ENCODE measurements at places on chromosomes 2 and 18.

DNA sequence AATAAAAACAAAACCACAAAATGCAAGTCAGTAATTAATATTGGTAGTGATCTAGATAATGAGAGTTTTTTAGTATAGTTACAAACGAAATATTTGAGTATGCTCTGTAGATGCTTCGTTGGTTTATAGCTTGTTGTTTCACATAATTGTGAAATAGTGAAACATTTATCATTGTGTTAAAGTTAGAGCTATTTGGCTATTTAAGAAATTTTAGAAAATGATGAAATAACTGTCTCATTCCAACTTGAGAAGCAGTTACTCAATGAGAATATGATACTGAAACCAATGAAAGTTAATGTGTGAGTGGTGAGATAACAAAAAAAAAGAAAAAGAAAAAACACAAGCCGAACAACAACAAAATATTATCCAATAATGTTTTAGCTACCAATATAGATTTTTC, 475.6 kb upstream of the ZEB2 start:
- no peak for DNase-seq

- DNase-seq, result no peak
Observed at GRCh38 chr2:99488539-99489062, 1.2 kb downstream of the REV1 start.

- no peak for DNase-seq
Observed at GRCh38 chr2:179302764-179303571, 38.3 kb upstream of the SESTD1 start.

GRCh38 chr2:23513245-23513871, 128.4 kb downstream of the KLHL29 start:
- DNase-seq, result no peak

DNA sequence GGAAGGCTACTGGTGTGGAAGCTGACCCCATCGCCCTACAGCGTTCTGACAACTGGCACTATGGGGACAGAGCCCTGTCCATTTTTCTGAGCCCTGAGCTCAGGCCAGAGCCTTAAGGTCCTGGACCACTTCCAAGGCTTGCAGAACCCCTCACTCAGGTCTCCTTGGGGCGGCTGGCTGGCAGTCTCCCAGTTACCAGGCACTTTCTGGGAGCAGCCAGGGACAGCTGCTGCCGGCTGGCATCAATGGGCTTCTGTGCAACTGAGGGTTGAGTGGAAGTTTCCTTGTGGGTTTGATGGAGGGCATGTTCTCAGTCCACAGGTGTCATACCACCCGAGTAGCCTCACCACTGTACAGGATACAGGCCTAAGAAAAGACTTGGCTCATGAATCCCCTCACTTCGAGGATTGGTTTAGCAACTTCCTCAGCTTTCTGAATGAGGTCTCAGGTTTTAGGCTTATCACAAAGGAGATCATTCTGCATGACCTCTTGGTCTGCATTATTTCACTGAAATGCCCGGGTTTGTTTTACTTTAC, 27.4 kb upstream of the WIPF1 start:
- DNase-seq, result no peak

- no peak for DNase-seq
Observed at GRCh38 chr2:144701259-144701658, 181.3 kb upstream of the ZEB2 start.

- DNase-seq, result no peak
Observed at GRCh38 chr2:44671916-44672315, 269.6 kb upstream of the SIX3 start.

DNA sequence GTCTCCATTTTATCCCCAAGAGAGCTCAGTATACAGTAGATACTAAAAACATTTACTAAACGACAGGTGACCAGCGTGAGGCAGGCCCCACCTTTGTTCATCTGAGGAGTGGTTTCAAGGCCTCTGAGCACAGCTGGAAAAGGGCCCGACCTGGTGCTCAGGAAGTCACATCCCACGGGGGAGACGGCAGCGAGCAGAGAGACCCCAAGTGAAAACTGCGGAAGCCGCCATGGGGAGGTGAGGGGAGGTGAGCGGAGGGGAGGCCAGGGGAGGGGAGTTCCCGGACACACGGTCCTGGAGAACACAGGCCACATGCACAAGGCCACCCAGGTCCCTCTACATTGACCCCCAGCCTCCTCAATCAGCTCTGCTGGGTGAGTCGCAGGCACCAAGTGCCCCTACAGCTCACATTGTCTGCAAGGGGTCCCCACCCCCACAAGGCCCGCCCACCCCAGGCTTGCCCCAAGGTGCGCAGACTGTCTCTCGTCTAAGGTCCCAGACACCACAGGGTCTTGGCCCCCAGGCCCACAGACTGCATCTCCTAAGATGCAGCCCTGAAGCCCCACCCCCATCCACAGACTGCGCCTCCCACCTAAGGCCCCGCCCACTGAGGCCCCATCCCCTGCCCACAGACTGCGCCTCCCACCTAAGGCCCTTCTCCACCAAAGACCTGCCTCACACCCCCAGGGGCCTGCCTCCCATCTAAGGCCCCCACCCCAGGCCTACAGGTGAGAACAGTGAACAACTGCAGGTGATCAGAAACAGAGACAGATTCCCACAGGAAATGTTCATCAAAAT, 19.1 kb downstream of the PARD6G start:
- DNase-seq, result no peak

- no peak for DNase-seq
Observed at GRCh38 chr18:61975526-61976326, 82.9 kb upstream of the RNF152 start.

DNA sequence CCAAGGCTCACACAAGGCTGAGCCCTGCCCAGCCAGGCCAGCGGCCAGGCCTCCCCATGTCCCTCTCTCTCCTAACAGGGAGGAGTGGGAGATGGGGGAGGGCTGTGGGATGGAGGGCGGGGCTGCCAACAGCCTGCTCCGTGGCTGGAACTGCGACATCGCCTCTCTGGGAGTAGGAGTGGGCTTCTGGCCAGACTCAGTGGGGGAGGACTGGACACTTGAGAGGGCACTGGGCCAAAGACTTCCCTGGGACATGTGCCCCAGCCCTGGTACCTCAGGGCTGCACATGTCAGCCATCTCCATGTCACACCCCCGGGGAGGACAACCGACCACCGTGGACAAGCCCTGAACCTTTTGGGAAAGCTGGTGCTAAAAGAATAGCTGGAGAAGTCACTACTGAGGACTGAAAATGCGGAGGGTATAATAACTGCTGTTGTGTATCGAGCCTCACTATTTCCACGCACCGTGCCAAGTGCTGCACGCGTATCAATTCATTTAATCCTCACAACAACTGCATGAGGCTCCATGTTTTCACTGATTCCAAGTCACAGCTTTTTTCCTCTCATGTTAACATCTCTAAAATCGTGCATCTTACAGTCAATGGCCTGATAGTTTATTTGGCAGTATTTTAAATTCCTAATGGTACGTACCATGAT, 127.3 kb downstream of the MSH2 start:
- DNase-seq, result no peak

DNA sequence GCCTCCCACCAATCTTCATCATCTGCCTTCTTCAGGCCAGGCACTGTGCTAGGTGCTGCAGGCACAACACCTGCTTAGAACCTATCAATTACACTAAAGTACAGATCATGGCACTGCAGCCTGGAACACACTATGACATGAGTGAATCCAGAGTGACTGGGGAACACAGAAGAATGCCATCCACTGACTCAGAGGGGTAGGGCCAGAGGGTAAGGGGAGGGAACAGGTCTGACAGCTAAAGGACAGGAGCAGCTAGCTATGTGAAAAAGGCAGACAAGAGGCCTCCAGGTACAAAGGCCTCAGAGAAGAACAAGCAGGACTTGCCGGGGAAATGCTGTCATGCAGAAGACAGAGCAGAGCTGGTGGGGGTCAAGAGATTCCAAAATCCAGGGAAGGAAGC, 53.3 kb upstream of the ACAA2 start:
- no peak for DNase-seq

- DNase-seq, result no peak
Observed at GRCh38 chr18:63141778-63142176, 177.8 kb downstream of the BCL2 start.

GRCh38 chr2:95041824-95042442, 16.4 kb downstream of the MAL start:
- no peak for DNase-seq

- no peak for DNase-seq
Observed at GRCh38 chr2:150122156-150122555, 365.3 kb downstream of the RND3 start.

DNA sequence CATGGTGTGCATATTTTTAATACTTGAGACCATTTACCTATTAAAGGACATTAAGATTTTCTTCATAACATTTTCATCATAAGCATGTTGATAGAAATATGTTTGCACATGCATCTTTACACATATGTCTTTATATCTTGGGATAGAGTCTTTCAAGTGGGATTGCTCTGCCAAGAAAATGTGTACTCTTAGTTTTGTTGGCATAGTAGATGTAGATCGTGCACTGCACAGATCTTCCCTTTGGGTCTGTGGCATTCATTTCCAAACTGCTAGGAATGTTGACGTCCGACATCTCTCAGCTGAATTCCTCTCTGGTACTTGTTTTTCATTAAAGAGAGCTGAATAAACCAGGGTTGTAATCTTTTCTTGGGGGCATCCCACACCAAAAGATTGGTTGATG, 183.2 kb upstream of the RPRM start:
- no peak for DNase-seq

GRCh38 chr18:44817831-44818473, 137.3 kb downstream of the SETBP1 start:
- no peak for DNase-seq

DNA sequence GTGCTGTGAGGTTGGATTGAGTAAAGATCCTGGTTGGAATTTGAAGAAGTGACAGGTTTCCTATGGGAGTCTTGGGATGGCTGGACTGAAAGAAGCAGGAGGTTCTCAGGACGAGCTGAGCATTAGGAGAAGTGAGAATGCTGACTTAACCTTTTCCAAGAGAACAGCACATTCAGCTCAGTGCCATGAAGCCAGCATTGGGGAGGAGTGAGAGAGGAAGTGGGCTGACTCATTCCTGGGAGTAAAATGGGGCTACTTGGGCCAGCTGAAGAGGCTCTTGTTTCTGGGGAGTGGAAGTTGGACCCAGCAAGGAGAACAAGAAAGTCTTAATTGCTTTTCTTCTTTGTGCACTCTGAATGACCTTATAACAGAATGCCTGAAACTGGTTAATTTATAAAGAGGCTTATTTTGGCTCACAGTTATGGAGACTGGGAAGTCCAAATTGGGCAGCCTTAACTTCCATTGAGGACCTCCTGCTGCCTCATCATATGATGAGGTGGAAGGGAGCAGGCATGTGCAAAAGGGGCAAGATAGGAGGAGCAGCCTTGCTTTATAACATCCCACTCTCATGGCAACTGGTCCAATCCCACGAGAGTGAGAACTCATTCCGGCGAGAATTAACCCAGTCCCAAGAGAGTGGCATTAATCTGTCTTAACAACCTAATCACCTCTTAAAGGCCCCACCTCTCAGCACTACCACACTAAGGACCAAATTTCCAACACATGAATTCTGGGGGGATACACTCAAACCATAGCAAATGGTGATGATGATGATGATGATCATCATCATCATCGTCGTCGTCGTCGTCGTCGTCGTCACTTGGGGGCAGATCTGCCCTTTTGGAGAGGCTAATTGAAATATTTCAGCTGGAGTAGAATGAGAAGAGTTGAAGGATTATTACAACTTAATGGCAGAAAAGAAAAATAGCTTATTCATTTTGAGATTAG, 26.1 kb downstream of the DGUOK start:
- no peak for DNase-seq

- DNase-seq, result no peak
Observed at GRCh38 chr18:63445037-63445436, 22.8 kb upstream of the VPS4B start.

DNA sequence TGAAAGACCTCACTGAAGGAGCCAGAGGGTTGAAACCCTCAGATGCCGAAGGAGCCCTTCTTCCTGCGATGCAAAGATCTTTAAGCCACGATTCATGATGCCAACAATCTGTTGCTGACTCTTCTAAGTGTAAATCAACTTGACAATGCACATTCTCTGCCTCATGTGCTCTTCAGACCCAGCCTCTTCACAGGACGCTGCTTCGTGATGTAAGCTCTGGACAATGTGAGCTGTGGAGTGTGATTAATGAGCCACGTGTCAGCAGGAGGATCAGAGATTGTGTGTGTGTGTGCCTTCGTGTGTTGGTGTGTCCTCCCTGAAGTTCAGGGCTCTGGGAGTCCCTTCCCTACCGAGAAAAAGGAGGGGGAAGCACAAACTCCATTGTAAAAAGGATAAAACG, 26.5 kb upstream of the TWIST2 start:
- DNase-seq, result no peak

- no peak for DNase-seq
Observed at GRCh38 chr2:101339266-101339880, 30.9 kb upstream of the RNF149 start.

DNA sequence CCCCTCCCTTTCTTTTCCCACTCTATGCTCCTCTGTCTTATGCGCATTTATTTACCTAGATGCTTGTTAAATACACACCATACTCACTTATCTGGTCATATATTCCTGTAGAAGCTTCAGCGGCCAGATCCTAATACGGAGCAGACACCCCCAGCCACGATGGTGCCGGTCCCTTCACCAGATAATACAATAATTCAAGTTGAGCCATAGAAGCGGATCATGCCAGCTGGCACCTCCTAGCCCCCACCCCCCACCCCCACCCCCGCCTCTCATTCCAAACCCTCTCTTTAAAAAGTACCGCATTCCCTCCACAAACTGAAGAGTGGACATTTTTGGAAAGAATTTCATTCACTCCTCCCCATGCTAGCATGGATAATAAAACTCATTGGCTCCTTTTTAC, 95.2 kb downstream of the BIN1 start:
- no peak for DNase-seq

DNA sequence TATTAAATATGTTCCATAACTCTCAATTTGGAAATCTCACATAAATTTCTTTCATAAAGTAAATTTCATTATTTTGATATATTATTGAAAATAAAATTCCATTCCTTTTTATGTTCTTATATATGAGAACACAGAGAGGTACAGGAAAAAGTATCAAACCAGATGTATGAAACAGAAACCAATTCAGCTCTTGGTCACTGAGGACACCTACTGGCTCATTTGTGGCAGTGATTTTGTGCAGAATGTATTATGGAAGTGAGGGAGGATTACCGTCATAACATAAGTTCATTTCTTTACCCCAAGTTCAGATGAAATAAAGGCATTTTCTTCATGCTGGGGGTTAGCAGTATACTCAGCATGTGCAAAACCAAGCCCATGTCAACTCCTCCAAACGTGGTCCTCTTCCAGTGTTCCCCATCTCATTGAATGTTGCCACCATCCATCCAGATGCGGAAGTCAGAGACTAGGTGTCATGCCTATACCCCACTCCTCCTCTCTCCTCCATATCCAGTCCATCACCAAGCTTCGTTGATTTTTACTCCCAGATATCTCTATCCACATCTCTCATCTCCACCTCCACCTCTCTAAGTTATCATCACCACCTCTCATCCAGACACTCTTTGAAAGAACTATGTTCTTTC, 41.7 kb upstream of the MALL start:
- DNase-seq, result no peak
